ENCODE measurements at places on chromosomes 12 and 14. TPM values are rescaled to one million over a fixed set of nuclear protein-coding genes. Genes with fewer than 3 reads are reported as not detected.
A peak's percentile ranks its signal among the peaks of the same experiment; 100 is the strongest.

DNA sequence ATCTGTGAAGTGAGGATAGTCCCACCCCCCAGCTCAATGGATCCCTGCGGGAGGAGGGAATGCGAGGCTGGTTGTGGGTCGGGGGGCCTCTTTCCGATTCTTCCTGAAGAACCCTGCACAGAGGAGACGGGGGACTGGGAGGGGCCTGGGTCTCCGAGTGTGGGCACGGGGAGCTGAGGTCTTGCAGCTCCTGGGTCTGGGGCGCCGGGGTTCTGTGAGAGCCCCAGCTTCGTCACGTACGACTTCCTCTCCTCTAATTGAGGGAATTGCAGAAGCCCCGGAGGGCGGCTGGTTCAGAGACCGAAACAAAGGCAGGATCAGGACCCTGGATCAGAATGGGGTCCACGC is 66.6 kb downstream of the DIO3 start:
- no peak for DNase-seq

DNA sequence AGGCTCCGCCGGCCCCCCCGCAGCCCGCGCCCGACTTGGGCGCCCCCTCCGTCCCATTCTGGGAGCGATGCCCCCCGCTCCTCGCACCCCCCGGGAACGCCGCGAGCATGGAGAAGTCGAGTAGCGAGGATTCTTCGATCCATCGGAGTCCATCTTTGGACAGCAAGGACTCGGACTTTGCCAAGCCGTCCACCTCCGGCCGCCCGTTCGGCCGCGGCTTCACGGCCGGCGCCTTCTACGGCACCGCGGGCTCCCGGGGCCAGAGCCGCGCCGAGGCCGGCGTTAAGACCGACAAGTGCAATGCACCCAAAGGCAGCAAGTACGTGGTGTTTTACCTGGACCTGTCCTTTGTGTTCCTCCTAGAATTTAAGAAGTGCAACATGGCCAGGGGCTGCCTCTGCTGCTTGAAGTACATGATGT is 123.6 kb downstream of the TSPAN9 start:
- DNase-seq: no peak

Gene OR4N5
- total RNA-seq: not detected

DNA sequence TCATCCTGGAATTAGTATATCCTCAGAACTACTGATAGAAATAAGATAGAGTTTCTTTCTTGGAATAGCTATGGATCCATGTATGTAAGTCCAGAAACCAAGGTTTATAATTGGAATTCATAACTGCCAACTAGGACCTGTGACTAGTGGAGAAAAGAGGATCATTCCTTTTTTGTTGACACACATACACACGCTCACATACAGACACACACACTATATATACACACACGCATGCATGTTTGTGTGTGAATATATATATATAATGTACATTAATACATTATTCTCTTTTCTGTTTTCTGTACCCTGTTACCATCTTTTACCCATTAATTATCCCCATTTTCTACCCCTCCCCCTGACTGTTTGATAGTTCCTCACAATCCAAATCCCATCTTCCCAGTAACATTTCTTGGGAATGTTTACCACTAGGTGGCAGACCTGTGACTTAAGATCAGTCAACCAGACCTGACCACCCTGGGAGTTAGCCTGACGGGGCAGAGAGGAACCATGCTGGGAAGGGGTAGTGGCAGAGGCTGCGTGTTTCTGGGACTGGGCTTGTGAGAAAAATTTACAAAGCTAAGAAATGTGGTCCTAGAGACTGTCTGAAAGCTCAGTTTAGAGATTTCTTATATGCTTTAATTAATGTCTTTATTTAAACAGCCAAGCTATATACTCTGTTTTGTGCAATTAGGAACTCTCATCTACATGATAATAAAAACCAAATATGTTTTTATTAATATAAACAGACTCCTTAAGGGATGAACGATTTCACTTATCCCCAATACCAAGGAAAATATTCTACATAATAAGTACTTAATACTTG is 308.0 kb downstream of the PPFIA2 start:
- peak; percentile 8 for DNase-seq

GRCh38 chr14:28754209-28754985 is 12.2 kb upstream of the FOXG1 start:
- DNase-seq: peak; percentile 22

All from activated naive CD4-positive, alpha-beta T cell treated with anti-CD3 and anti-CD28 coated beads for 36 hours (primary cell).